Kidney (tissue), 22 donors: ENCODE measurements at places on chromosomes 7 and 10. TPM values are rescaled to one million over a fixed set of nuclear protein-coding genes. Genes with fewer than 3 reads are reported as not detected.
A peak's percentile ranks its signal among the peaks of the same experiment; 100 is the strongest.

The CRHR2 gene
- not detected for total RNA-seq

The CC2D2B gene
- total RNA-seq, result 2.5 TPM

The TRPV6 gene
- total RNA-seq, result 4.4 TPM

- no peak for DNase-seq
- no peak overlapping the region for H3K4me3 ChIP-seq
- H3K27me3 ChIP-seq, result no peaks in the 10 kb centered on the region
- H3K36me3 ChIP-seq, result no peaks in the 10 kb centered on the region
- peaks cover 14% of the 10 kb centered on the region for H3K4me1 ChIP-seq
Measured at GRCh38 chr7:163971-164881, 28.1 kb upstream of the FAM20C start.

DNA sequence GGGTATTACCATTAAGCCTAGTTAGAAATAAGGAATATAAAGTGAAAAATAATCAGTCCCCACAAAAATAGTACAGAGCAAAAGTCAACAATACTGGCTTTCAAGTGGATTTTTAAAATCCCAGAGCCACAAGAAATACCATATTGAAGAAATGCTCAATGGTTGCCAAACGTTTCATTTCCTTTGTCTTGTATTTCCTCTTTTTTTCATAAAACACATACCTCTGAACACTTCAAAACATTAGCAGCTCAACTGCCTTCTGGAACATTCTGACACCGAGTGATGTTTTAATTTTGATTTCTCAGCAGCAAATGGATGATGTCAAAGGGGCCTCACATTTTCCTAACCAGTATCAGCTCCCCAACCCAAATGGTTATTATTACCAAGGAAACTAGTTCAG is 10.5 kb downstream of the NOD1 start:
- H3K4me1 ChIP-seq, result peaks cover 29% of the 10 kb centered on the region
- H3K27me3 ChIP-seq, result no peaks in the 10 kb centered on the region
- H3K36me3 ChIP-seq, result no peaks in the 10 kb centered on the region
- no peak for DNase-seq
- H3K27ac ChIP-seq, result peak overlapping the region; percentile 86
- no peak overlapping the region for H3K4me3 ChIP-seq

- peaks cover 9% of the 10 kb centered on the region for H3K36me3 ChIP-seq
- H3K27ac ChIP-seq, result no peak overlapping the region
- no peaks in the 10 kb centered on the region for H3K27me3 ChIP-seq
Measured at GRCh38 chr7:30062587-30062986, 34.4 kb downstream of the PLEKHA8 start.

GRCh38 chr7:1473864-1474512 is 14.7 kb upstream of the MICALL2 start:
- DNase-seq, result peak; percentile 91
- no peak overlapping the region for H3K4me3 ChIP-seq
- H3K27me3 ChIP-seq, result no peaks in the 10 kb centered on the region
- H3K27ac ChIP-seq, result no peak overlapping the region
- H3K36me3 ChIP-seq, result peaks cover 3% of the 10 kb centered on the region
- H3K4me1 ChIP-seq, result no peaks in the 10 kb centered on the region
